ENCODE measurements at places on chromosomes 13 and 19.

GRCh38 chr19:6590258-6590826, 608 bp downstream of the CD70 start:
- no peak for DNase-seq

DNA sequence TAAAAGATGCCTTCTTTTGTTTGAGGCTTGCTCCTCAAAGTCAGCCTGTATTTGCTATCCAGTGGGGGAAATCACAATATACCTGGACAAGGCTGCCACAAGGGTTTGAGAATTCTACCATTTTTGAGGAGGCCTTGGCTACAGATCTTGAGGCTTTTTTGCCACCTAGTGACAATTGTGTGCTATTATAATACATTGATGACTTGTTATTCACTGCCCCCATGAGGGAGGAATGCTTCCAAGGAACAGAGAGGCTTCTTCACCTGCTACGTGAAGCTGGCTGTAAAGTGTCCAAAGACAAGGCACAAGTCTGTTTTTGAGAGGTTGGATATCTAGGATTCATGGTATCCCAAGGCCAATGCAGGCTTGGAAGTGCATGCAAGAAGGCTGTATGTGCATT, 72.5 kb downstream of the ZNF708 start:
- no peak for DNase-seq

GRCh38 chr13:96958286-96958891, 35.9 kb downstream of the OXGR1 start:
- DNase-seq = peak; percentile 19

DNA sequence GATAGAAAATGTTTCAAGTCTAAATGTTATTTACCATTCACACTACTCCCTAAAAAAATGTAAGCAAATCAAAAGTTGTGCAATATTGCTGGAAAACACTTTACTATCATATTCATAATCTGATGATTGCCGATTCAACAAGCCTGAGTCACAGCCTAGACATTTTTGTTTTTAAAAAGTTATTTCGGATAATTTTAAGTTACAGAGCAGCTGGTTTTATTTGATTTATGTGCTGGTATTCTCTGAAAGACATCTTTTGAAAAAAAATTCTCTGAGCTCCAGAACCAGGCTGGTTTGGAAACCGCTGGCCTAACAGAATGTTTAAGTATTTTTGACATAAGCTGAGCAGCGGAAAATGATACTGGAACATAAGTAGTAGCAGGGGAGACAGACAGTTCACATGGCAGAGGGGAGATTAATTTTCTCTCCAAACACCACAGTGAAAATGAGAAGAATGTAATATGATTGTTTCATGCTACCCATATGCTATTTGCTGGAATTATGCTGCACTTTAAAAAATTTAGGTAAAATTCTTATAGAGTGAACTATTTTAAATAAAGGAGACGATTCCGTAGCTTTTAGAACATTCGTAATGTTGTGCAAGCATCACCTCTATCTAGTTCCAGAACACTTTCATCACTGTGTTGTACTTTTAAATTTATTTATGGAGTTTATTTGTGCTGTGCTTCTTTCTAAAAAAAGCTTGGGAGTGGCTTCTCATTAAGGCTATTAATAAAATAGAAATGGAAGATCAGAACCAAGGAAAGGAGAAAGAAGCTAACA, 36.1 kb downstream of the TBC1D4 start:
- no peak for DNase-seq

DNA sequence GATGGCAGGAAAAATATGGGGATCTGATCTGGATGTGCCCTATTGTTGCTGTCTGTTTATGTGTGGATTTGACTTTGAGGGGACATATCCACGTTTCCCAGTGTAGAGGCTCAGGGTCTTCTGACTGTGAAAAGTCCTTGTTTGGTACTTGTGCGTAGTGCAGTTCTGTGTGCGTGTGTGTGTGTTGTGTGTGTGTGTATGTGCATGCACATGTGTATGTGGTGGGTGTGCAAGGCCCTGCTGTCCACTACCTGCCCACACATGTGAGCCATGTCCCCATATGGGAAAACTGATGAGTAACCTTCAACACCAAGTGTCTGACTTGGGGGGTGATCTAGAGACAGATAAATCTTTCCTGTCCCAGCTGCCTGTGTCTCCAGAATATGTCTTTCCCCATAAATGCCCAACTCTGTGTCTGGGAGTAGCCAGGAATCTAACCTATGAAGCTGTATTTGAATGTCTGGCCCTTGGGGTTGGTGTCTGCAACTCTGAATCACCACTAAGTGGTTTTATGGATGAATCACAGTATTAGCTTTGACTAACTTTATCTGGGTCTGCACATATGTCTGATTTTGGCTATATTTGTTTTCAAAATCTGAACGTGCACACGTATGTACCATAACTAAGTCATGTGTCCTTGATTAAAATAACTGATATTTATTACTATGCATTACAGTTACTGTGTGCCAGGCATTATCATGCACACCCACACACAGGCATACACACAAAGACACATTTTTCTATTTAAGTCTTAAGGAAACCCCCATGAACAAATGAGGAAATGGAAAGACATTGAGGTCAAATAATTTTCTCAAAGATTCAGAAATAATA, 17.4 kb downstream of the KLK2 start:
- DNase-seq = no peak

GRCh38 chr13:33863188-33863789, 45.3 kb downstream of the RFC3 start:
- no peak for DNase-seq

GRCh38 chr19:54928299-54928698, 19.0 kb downstream of the NLRP7 start:
- DNase-seq = no peak

DNA sequence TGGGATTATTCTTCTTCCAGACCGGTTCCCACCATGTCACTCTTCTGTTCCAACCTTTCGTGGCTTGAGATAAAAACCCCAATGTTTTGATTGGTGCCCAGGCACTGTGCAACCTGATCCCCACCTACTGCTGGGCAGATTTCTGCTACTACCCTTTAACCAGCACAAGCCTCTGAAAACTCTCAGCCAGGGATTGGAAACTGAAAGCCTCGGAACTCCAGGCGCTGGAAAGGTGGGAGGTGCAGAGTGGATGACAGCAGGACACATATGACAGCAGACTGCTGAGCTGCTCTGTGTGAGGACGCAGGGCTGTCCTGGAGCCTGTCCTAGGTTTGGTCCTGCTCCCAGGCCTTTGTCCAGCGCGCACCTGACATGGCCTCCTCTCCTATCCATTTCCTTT, 68.5 kb upstream of the GTF3A start:
- DNase-seq = peak; percentile 28

GRCh38 chr13:41645331-41645730, 188.0 kb downstream of the RGCC start:
- DNase-seq = no peak

GRCh38 chr13:35768073-35768472, 291.6 kb upstream of the MAB21L1 start:
- no peak for DNase-seq

DNA sequence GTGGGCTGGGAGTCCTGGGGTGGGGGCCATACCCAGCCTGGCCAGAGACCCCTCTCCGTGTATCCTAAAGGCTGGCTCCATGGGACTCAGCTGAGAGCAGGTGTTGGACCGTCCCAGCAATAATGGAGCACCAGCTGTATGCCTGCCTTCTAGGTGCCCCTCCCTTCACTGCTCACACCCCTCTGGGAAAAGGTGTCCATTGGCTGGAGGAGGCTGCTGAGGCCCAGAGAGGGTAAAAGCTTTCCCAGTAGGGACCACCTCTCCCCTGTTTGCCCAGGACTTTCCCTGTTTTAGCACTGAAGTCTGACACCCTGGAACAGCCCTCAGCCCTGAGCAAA, 3.3 kb upstream of the RAX2 start:
- DNase-seq = no peak

- no peak for DNase-seq
These were observed 38.5 kb downstream of the SERTM1 start for GRCh38 chr13:36712290-36712689.

GRCh38 chr13:109093998-109094397, 464.6 kb downstream of the MYO16 start:
- DNase-seq = no peak

DNA sequence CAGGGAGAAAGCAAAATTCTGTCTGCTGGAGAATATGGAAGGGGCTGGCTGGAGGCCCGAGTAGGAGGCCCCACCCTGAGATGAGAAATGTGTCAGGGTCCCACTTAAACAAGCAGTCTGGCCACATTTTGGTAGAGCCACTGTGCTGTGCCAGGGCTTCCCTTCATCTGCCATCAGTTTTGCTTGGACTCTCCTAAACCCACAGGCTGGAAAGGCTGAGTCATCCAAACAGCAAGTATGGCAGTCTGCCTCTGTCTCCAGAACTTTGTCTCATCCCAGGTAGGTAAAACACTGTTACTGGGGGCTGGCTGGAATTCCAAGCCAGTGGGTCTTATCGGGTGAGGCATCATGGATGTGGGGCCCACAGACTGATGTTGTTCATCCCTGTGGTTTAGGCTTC, 1390.6 kb downstream of the UQCRFS1 start:
- DNase-seq = no peak

DNA sequence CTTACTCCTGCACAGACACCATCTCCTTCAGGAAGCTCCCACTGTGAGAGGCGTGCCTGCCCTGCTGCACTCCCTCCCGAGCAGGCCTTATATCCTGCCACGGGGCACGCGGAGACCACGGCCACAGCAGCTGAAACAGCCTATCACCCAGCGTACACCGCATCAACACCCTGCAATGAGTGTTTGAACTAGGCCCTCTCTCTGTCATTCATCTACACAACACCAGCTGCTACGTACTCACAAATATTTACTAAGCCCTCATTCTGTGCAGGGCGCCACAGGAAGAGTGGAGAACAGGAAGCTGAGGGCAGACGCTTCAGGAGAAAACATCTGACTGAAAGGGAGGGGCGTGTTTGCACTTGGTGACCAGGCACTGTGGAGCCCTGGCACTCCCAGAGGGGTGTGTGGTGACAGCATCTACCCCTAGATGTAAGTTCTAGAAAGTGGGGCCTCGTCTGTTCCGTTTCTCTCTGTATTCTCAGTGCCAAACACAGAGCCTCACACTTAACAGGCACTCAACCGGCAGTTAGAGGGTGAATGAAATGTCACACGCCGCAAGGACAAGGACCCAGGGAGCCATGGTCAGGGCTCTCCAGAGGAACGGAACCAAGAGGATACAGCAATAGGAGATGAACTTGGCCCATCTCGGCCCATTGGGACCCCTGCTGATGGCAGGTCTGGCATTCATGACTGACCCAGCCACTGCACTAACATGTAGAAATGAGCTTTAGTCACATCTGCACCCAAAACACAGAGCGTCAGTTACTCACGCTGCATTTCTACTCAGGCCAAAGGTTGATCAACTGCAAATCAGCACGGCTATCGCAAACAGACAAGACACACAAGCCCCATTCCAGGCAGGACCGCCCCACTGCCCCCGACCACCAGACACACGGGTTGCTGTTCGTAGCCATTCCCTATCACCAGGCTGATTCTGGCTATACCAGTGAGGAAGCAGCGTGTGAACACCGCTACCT, 15.7 kb downstream of the RANBP3 start:
- peak; percentile 92 for DNase-seq

- no peak for DNase-seq
These were observed 96.4 kb downstream of the MBNL2 start for GRCh38 chr13:97318532-97318931.

DNA sequence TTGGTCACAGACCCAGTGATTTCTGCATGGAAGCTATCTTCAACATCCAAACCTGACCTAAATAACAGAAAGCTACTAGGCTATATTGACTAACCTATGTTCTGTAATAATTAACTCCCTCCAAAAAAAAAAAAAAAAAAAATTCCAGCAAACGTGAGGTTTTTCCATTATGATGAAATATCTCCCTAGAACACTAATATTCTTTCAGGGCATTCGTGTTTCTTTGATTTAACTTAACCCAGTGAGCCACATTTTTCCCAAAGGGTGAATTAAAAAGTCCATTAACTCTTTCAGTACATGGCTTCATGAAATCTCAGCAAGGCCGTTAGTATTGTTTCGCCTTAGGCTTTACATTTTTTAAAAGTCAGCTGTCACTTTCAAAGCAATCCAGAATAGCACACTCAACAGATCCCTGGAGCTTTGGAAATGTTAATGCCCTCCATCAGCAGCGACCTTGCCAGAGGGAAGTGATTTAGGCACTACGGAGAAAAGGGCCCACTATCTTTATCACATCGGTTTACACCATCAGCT, 175.8 kb downstream of the DCT start:
- no peak for DNase-seq

GRCh38 chr13:97935071-97935470, 18.4 kb upstream of the IPO5 start:
- no peak for DNase-seq

- no peak for DNase-seq
These were observed 49.4 kb downstream of the SERP2 start for GRCh38 chr13:44422755-44423643.

- DNase-seq = no peak
These were observed 20.3 kb upstream of the GAS6 start for GRCh38 chr13:113883921-113884804.

DNA sequence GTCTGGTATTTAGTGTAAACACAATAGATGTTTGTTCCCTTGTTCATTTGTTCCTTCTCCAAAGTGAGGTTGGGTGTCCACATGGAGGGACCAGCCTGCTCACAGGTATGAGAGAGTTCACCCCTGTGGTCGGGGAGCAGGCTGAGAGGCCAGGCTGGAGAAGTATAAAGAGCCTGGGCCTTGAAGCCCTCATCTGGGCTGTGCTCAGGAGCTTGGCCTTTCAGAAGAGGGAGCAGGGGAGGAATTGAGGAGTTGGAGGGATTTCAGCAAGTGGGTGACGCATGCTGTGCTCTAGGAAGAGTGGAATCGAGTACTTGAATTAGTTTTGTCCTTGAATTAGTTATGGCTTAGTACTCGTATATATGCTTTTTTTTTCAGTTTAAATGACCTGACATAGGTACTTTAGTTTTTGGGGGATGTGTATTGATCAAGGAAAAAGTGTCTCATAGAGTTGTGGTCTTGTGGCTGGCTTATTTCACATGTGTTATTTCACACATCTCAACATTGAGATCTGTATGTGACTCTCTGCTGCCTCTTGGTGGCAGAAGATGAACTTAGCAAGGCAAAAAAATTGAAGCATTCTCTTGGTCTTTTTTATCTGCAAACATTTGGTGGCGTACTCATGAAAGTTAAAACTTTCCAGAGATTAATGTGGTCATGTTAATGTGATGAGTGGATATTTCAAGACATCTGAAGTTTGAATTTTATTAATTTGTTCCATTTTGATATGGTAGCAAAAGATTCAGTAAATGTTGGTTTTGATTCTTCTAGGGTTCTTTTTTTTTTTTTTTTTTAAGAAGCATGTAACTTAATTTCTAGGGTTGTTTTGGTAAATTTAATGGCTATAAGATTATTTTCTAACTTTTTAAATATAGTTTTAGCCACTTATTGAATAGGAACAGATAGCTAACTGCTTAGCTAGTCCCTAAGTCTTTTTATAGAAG, 54.3 kb downstream of the SLAIN1 start:
- DNase-seq = peak; percentile 48

- no peak for DNase-seq
These were observed 1.3 kb downstream of the RAB3D start for GRCh38 chr19:11338121-11338520.
